NCI-H1930 (cell line): ENCODE measurements at places on chromosomes 2 and 18.

GRCh38 chr2:20061476-20061875 lies 10.0 kb upstream of the LAPTM4A start:
- DNase-seq: no peak

DNA sequence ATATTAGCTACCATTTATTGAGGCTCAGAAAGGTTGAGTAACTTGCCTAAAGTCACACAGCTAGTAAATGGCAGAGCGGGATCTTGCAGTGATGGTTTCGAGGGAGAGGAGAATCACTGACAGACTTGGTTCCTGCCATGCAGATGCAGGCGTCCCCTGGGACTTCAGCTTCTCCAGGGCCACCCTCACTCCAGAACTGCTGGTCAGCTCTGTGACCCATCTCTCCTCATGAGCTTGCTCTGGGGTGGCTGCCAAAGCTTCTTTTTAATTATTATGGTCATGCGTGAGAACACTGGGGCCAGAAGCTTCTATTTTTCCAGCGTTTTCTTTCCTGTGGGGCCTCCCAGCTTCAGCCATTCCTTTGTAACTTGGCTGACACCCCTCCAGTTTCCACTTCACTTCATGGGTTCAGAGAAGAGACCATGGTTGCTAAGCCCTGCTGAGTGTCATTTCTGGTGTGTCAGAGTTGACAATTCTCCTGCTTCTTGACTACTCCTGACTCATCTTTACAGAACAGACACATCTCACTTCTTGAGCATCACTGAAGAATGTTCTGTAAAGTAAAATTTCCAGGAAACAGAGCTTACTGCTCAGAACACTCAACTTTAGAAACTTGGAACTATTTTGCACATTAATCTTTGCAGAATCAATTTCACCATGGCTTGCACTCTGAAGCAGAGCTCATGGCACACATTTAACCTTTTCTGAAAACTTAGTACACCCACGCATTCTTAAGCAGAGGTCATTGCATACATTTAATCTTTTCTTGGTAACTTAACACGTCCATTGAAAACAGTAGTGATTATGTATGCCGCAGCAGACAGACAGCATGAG lies 70.4 kb downstream of the IL1R2 start:
- DNase-seq: no peak

- no peak for DNase-seq
Measured at GRCh38 chr2:175808858-175809257, 193.2 kb downstream of the LNPK start.

GRCh38 chr2:189267925-189268579 lies 88.5 kb upstream of the COL5A2 start:
- DNase-seq: no peak

GRCh38 chr18:32922951-32923430 lies 150.2 kb upstream of the KLHL14 start:
- DNase-seq: no peak

DNA sequence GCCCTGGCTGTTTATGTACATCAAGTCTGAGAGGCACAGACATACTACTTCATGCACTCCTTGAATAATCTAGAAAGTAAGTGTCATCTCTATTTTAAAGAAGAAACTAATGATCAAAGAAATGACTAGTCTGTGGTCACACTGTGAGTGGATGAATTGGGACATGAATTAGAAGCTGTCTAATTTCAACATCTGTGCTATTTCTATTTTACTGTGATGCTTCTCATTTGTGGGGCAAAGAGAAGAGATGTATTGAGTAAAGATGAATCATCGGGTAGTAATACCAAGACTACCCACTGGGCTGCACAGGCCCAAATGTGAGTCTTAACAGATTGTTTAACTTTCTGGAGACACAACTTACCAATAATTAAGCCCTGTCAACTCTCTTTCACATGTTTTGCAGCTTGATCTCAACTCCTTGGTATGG lies 42.4 kb upstream of the MTIF2 start:
- no peak for DNase-seq

DNA sequence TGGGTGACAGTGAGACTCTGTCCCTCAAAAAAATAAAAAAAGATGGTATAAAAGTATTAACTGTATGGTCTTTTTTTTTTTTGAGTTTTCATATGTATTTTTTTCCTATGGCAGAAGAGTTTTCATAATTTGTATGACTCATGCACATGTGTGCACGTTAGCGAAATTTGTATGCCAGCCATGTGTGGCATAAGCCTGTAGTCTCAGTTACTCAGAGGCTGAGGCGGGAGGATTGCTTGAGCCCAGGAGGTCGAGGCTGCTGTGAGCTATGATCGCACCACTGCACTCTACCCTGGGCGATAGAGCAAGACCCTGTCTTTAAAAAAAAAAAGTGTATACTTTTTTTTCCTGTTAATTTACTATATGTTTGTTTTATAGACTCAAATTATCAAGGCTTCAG lies 160.8 kb downstream of the TGIF1 start:
- no peak for DNase-seq

DNA sequence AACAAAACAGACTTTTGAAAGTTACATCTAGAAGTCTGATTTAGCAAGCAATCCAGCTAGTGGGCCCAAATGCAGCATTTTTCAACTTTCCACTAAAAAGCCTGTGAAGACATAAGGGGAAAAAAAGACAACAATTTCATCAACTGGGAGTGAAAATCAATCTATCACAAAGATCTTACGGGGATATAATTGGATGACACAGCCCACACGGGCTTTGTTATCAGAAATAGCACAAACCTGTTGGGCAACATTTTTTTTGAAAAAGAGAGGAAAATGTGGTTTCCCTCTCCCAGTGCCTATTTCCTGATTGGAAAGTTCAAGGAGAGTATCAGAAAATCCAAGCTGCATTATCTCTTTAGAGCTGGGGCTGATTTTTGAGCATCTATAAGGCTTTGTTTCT lies 132.7 kb downstream of the EVA1A start:
- DNase-seq: no peak

- DNase-seq: no peak
Measured at GRCh38 chr2:169461143-169461542, 18.2 kb upstream of the BBS5 start.

- no peak for DNase-seq
Measured at GRCh38 chr2:124269348-124269747, 244.3 kb downstream of the CNTNAP5 start.

DNA sequence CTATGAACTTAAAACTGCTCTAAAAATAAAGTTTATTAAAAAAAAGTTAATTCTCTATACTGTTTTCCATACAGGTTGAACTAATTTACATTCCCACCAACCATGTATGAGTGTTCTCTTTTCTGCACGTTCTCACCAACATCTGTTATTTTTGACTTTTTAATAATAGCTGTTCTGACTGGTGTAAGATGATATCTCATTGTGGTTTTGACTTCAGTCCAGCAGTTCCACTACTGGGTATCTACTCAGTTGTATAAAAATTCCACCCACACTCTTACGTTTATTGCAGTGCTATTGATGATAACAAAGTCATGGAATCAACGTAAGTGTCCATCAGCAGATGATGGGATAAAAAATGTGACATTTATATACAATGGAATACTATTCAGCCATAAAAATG lies 33.7 kb downstream of the SPAG16 start:
- no peak for DNase-seq

- no peak for DNase-seq
Measured at GRCh38 chr2:204586444-204587180, 41.3 kb downstream of the PARD3B start.

DNA sequence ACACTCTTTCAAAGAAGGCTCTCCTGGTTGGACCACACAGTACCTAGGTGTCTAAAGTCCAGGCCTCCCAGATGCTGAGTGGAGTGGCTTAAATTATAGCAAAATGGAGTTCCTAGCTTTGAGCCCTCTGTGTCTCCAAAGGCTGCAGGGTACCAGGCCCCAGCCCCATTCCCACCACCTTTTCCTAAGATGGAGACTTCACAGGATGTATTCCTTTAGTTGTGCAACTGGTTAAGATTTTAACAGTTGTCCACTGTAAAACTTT lies 4.9 kb downstream of the SMAD7 start:
- no peak for DNase-seq

DNA sequence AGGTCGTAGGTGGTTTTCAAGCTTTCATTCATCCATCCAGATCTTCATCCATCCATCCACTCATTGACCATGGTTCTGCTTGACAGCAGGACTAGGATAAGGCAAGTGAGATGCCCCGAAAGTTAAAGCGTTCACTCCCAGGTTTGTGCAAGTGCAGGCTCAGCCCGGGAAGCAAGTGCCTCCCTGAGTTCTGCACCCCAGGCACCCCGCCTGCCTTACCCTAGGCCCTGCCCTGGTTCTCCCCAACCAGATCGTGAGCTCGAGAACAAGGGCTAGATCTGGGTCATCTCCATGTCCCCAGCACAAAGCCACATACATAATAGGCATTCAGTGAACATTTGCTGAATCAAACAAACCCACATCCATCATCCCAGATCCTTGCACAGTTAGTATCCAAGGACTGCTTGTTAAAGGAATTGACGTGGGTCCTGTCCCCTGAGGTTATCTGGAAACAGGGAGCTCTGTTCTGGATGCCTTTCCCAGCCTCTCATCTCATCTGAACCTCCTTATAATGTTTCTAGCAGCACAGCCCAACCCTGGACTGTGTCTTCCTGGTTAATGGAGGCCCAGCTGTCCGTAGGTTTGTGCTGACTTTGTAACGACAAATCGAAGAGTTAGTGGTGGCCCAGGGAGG lies 116.1 kb upstream of the GPC1 start:
- DNase-seq: no peak

- DNase-seq: no peak
Measured at GRCh38 chr2:144125751-144126150, 394.2 kb downstream of the ZEB2 start.

DNA sequence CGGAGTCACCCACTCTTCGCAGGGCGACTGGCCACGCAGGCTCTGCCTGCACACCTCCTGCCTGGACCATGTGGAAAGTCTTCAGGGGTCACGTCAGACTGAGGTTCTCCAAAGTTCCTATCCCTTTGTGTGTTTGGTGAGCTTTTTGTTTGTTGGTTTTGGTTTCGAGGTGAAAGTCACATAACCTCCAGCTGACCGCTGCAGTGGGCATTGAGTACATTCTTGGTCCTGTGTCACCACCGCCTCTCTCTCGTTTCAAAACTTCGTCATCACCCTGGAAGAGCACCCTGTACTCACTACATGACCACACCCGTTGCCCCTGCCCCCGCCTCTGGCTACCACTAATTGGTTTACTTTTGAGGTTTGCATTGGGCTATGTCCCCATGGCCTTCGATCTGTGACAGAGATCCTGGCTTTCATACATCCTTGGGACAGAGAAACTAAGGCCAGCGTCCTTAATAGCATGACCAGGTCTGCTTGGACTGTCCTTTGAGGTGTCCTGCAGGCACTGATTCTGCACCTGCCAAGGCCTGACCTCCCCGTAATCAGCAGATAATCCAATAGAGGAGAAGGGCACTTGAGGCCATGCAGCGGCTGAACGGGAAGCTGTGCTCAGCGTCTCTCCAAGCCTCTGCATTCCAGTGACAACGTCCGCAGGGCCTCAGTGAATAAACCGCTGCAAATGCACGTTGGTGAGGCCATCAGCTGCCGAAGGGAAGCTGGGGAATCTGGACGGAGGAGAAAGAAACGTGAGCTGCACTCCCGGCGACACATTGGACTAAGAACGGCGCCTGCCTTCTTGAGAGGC lies 46.8 kb downstream of the SH3BP4 start:
- DNase-seq: no peak

GRCh38 chr2:206836722-206837121 lies 71.3 kb downstream of the FASTKD2 start:
- no peak for DNase-seq

GRCh38 chr18:42893977-42894376 lies 221.5 kb downstream of the RIT2 start:
- DNase-seq: no peak

DNA sequence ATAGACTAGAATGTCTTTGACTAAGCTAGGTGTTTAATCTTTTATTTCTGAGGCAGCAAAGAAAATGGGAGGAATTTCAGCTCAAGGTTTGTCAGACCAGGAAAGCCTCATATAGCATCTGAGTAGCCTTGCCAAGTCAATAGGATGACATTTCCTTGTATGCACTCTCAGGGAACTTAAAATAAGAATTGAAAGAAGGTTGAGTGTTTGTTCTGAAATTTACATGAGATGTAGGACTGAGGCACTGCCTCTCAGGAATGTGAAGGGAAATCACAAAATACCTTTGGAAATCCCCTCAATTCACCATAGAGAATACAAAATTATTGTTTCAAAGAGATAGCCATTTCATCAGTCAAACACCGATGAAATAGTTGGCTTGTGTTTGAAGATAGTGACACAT lies 392.0 kb upstream of the NRP2 start:
- DNase-seq: no peak

GRCh38 chr2:19490846-19491435 lies 132.5 kb upstream of the OSR1 start:
- DNase-seq: no peak

DNA sequence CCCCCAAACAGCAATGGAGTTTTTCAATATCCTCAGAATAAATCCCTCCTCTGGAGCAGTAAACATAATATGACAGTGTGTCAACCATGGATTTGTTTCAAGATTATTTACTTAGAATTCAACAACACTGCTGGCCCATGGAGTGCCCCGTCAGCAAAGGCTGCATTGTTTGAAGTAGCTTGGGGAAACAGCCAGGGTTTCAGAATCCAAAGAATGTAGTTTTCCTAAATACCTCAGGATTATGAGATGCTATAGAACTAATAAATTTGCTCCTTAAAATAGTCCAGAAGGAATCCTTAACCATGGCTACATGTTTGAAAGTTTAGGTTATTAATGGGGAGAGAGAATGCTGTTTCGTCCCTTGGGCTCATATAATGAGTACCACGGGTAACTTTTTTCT lies 13.1 kb upstream of the CETN1 start:
- DNase-seq: no peak

- no peak for DNase-seq
Measured at GRCh38 chr2:166762746-166763145, 125.5 kb upstream of the XIRP2 start.

GRCh38 chr2:234496835-234497593 lies at the start of gene ARL4C:
Gene ARL4C, minus strand, starts transcription at chr2:234497081. Its CDS starts 495 bp downstream, at chr2:234496586.
- peak; percentile 64 for DNase-seq

DNA sequence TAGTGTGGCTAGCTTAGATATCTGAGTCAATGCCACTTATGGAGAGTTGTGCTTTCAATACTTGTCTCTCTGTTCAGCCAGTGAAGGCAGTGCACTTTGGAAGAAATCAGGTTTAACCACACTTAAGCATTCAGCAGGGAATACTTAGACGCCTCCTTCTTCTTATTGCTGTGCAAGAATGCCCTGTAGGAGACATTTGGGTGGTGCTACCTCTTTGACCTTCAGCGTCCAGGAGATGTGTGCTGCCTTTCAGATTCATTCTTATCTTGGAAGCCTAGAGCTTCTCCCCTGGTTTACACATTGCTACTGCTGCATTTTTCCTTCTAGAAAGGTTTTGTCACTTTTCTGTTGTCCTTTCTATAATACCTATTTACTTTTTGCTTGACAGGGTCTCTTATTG lies 350.5 kb downstream of the ARL6IP6 start:
- DNase-seq: no peak

GRCh38 chr2:910698-911097 lies 40.0 kb upstream of the SNTG2 start:
- DNase-seq: no peak

DNA sequence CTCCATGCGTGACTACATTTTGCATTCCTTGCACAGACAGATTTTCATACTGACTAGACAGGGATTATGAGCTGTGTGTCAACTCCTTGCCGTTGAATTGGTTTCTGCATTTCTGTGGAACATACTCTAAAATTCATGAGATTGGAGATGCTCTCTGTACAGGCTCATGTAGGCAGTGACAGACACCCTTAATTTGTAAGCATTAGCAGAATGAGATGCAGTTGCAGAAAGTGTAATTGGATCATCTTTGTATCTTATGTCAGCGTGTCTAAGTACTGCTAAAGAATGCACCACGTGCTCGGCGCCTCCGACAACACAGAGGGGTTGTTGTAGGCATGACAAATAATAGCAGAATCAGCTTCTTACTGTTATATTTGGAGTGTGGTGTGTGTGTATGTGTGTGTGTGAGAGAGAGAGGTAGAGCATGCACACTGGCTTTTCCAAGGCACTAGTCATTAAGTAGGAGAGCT lies 212.4 kb downstream of the CMPK2 start:
- DNase-seq: no peak
